Activated CD4-positive, alpha-beta T cell treated with anti-CD3 and anti-CD28 coated beads for 36 hours (primary cell): ENCODE measurements at places on chromosomes 2 and 18.
A peak's percentile ranks its signal among the peaks of the same experiment; 100 is the strongest.

DNA sequence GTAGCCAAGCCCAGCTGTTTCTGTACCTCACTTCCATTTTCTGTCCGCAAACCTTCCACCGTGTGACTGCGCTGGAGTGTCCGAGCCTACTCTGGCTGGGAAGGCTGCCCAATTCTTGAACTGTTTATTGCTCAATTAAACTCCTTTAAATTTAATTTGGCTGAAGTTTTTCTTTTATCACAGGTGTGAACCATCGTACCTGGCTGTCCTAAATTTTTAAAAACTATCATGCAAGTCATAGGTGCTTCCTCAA, 6.2 kb upstream of the RNU2-63P start:
- DNase-seq, result no peak

GRCh38 chr18:11407940-11408339, 201.5 kb upstream of the SLC35G4 start:
- no peak for DNase-seq

DNA sequence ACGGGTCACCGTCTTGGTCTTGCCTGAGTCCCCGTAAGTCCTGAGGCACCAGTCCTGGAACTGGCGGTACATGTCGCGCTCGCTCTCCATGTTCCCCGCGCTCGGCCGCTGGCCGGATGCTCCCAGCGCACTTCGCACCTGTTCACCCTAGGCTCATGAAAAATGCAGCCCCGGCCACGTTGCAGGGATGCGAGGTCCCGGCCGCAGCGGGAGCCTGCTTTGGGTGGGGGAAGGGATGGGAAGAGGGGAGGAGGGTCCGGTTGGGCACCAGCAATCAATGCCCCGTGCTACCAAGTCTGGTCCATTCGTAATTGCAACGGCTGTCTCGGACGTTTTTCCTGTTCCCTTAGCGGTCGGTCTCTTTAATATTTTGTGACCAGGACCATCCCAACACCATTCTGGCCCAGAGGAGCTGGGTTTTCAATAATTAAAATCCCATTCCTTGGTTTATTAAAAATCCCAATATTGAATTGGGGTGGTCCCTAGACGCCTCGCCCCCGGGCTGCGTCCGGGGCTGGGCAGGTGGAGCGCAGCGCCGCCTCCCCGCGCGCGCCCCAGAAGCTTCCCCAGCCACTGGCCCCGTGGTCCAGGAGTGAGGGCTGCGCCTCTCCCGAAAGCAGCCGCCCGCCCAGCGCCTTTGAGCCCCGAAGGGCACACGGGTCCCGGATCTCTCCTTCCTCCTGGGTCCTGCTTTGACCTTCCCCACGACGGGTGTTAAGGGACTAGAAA, 1.4 kb downstream of the NOL4 start:
- no peak for DNase-seq

GRCh38 chr2:170739048-170739447, 23.9 kb downstream of the SP5 start:
- no peak for DNase-seq

- DNase-seq, result no peak
Measured at GRCh38 chr2:95292623-95293260, 4.4 kb upstream of the KCNIP3 start.

- no peak for DNase-seq
Measured at GRCh38 chr2:162085090-162085891, 11.3 kb upstream of the DPP4 start.

- no peak for DNase-seq
Measured at GRCh38 chr2:40243581-40244187, 208.2 kb downstream of the SLC8A1 start.

GRCh38 chr2:16114070-16114469, 173.7 kb downstream of the MYCN start:
- DNase-seq, result no peak

GRCh38 chr18:24022161-24022560, 7.6 kb downstream of the TTC39C start:
- no peak for DNase-seq

DNA sequence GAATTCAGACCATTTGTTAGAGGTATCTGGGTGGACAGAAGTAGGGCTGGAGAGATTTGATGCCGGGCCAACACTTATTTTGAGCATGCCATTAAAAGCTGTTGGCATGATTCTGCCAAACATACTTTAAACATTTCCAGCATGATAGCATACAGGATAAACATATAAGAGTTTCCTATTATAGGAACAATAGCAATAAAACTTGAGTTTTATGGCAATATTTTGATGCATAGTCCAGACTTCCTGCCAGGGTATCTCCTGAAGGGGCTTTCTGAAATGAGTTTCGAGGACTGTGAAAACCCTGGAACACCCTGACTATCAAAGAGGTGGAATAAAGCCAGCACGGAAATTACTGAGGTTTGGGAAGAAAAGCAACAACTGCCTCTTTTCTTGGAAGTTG, 1398.0 kb upstream of the NXPH2 start:
- no peak for DNase-seq

DNA sequence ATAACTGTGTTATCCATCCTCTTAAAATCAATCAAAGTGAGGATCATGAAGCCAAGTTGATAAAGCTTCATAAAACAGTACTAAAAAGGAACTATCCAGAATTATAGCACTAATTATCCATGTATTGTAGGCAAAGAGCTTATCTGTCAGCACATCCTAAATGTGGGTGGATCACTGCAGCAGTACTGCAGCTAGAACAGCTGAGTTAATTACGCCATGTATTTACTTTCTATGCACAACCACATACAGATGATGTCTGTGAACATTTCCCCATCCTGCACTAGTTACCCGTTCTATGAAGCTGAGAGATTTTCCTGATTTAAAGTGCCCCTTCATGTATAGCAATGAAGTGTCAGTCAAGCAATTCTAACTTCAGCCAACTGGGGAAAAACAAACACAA, 96.6 kb downstream of the RAPH1 start:
- no peak for DNase-seq

DNA sequence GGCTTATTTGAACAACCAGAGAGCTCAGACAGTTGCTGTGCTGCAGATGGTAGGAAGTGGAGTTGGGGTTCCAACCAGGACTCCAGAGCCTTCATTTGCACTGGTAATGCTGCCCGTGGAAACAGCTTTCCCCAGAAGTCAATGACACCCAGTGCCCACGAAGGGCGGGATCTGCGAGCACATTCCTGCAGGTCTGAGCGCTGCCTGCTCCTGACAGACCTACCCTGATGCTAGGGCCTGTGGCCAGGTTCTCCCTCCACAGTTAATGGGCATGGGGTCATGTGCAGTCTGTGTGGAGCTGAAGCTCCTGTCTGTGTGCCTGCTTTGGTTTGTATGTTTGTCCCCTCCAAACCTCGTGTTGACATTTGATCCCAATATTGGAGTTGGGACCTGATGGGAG, 299.0 kb upstream of the HS6ST1 start:
- DNase-seq, result no peak

DNA sequence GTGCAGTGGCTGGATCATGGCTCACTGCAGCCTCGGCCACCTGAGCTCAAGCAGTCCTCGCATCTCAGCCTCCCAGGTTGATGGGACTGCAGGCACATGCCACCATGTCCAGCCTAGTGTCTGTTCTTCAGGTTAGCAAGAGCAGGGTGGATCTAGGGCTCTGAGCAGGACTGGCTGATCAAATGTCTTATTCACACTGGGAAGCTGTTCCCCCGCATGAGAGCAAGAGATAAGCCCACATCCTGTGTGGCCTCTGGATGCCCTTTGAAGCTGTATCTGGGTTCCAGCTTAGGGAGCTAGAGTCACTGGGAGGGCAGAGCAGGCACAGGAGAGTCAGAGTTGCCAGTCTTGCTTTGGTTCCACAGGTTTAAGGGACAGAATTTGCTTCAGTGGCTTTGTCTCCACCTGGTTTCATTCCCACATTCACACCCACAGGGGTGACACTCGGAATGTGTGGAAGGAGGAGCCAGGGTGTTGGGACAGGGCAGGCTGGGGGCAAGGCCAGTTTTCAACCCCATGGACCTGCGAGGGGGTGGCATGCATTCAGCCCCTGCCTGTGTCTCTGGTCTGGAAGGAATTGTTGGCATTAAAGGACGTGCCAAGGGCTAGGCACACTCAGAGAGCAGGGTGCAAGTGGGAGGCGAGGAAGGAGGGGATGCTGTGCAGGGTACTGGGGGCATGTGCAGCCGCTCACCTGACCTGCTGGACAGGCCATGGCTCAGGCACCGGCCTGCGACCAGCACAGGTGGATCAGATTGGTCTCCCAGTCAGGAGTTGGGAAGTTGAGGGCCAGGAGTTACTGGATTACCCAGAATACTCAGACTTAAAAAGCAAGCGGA, 24.5 kb downstream of the PTPN18 start:
- peak; percentile 61 for DNase-seq

- no peak for DNase-seq
Measured at GRCh38 chr2:76019128-76019527, 308.4 kb upstream of the GCFC2 start.

- no peak for DNase-seq
Measured at GRCh38 chr2:72674982-72675915, 150.6 kb downstream of the EXOC6B start.

DNA sequence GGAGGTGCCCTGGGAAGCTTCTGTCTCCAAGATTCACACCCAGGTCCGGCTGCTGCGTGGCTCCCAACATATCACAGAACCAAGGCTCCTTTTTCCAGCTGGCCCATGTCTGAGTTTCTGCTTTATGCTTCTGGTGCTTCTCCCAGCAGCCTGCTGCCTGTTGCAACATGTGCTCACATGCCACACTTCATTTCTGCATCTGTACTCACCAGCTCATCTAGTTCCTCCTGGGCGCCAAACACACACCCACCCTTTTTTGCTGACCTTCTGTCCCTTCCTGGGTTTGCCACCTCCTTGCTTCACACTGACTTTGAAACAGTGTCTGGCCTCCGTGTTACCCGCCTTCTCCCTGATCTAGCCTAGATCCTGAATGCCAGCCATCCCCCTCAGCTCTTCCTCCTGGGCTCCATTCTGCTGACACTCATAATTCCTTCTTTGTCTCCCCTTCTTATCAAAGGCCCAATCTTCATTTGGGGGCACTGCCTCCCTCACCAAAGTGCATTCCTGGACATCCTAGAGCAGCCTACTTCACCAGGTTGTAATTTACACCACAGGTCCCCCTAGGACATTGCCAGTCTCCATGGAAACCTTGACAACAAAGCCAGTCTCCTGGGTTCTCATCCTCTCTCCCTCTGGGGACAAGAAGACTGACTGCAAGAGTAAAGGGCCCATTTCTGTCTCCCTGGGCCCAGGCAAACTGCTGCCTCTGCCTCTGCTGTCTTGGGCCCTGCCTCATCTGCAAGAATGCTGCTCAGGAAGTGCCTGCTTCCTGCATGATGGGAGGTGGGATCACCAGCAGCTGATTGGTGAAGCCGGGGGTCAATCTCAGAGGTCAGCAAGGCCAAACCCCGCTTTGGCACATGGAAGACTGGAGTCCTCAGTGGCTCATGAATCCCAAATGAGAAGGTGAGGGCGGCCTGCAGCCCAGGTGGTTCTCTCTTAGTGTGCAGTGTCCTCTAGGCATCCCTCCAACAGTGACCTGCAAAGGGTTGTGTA, 13.9 kb upstream of the PROM2 start:
- no peak for DNase-seq

DNA sequence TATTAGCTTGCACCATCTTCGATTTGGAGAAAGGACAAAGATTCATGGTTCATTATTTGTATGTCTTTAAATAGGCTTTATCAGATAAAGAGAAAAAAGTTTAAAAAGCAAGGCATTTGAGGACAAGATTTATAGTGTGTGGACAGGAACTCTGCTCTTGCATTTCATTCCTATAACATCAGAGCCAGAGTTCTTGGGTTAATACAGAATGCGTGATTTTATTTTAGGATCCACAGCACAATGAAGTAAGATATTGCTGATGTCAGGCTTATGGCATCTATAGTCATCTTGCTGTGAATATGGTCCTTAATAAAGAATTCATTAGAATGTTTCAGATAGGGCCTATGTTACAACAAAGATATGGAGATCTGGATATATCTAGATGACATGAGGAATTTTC, 19.7 kb downstream of the RASGRP3 start:
- no peak for DNase-seq

GRCh38 chr2:233189025-233189424, 62.4 kb upstream of the ATG16L1 start:
- DNase-seq, result no peak

DNA sequence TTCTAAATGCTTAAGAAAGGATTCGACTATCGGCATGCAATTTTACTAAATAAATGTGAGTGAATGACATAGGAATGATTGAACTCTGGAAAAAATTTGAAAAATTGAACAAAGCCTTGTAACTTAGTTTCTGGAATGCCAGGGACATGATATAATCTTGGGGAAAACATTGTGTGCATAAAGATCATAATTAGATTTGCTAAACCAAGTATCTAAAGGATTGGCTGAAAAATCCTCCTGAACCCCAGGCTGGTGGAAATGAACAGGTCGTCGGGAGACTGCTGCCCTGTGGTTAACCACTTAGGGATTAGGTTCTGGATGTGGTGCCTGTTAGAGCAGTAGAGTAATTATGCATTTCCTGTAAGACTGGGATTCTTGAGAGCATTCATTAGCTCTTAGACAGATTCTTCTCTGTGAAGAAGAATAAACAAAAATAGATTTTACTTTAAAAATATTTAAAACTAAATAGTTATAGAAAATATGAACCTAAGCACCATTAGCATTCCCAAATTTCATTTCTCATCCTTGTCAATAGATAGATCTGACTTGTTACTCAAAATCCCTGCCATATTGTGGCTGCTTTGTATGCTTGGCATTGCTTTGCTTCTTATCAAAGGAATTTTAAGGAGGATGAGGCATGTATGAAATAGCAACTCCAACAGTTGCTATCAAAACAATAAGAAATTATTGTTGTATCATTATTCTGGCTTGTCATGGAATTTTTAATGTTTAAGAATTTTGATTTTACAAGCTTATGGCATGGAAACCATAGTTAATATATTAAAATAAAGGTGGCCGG, 55.9 kb downstream of the LYPD6B start:
- no peak for DNase-seq

- no peak for DNase-seq
Measured at GRCh38 chr18:64994370-64994769, 756.4 kb upstream of the CDH7 start.

- no peak for DNase-seq
Measured at GRCh38 chr2:102843764-102844443, 82.1 kb downstream of the TMEM182 start.

- DNase-seq, result no peak
Measured at GRCh38 chr18:37508207-37508606, 57.4 kb downstream of the CELF4 start.

GRCh38 chr2:196849895-196850294, 40.7 kb upstream of the C2orf66 start:
- DNase-seq, result no peak

- no peak for DNase-seq
Measured at GRCh38 chr18:47407736-47408135, 156.3 kb upstream of the SKOR2 start.

DNA sequence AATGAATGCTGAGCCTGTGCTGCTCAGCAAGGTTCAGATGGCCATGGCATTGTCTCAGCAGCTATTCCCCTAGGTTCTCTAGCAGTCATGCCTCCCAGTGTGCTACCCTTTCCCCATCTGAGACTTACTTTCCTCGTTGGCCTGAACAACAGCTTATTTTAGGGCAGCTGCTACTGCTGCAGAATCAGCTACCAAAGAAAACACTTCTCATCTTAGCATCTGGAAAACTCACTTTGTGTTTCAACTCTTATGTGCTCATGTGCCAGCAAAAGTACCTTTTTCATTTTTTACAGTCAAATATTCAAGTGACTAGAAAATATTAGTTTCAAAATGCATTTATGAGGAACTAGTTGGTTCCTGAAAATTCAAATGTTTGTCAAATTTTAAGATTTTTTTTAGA, 60.4 kb upstream of the ZNF397 start:
- DNase-seq, result no peak
